AG20443 (cell line): ENCODE measurements at places on chromosomes 1 and 21.

DNA sequence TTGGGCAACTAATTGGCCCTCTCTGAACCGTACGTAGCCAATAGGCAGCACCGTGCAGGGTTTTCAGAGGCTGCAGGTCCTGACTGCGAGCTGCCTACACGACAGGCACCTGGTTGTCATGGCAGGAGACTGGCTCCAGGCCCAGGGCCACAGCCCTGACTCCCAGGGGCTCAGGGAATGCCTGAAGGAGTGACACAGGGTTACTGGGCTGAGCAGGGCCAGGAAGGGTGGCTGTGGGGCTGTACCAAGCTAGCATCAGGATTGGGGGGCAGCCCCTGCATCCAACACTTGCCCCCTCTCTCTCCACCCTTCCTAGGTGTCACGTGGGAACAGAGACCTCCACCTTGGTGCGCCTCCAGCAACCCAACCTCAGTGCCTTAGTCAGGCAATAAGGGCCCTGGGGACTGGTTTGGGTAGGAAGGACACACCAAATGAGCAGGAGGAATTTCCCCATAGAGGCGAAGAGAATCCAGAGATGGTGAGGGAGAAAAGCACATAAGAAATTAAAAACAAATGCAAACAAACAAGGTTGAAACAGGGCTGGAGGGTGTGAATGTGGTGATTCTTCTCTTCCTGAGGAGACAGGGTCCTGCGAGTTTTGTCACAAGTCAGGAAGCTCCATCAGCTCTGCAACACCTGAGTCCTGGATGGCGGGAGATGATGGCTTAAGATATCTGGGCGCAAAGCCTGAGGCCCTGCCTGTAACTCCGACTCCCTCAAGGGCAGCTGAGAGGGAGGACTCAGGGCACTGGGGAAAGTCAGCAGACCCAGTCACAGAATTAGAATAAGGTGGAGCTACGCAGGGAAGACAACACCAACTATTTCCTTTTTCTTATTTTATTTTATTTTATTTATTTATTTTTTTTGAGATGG lies 19.7 kb upstream of the RNU1-4 start:
- no peak for DNase-seq

DNA sequence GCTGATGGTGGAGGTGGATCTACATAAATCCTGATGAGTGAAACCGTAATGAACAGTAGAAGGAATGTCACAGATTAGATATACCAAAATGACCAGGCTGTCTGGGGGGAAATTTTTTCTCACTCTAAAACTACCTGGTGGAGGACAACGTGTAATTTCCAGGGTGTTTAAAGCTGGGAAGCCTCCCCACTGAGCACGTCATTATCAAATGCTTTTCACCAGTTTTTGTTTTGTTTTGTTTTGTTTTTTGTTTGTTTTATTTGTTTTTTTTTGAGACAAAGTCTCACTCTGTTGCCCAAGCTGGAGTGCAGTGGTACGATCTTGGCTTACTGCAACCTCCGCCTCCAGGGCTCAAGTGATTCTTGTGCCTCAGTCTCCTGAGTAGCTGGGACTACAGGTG lies 11.6 kb downstream of the AGPAT3 start:
- no peak for DNase-seq

DNA sequence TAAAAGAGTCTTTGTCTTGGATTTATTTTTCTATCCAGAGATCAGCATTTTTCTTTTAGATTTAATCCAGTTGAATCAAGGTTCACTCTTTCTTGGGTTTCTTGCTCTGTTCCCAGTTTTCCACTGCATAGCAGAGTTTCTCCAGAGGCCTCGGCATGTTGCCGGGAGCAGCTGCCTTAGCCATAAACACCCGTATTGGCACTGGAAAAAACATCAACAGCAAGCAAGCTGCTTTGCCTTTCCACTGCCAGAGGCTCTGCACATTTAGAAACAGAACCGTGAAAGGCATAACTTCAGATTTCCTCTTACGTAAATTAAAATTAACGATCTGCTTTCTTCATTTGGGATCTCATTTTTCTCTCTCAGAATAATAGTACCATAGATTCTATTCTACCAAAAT lies 181.8 kb upstream of the L1TD1 start:
- no peak for DNase-seq

DNA sequence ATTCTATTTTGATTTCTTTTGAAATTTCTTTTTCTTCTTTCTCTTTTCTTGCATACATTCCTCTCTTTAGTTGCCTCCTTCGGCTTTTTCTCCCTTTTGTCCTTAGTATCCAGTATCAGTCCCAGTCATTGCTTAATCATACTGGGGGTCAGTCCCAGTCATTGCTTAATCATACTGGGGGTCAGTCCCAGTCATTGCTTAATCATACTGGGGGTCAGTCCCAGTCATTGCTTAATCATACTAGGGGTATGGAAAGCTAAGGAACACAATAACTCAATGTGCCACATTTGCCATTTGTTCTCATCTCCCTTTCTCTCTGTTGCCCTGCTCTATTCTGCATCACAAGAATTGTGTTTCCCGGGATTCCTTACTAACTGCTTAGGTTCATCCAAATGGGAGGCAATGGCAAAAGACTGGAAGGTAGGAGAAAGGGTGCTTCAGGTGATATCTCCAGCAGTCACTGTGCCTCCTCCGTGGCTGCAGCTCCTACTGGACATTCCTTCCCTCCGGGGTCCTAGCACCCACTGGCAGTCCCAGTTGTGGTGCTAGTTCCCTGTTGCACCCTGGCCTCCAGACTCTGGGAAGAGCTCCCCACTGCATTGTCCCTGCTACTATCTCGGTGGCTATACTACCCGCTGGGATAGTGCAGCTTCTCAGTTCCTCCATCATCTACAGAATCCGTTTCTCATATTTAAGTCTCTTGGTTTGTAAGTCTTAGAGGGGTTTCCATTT lies 32.6 kb upstream of the LAMC1 start:
- DNase-seq: peak; percentile 35

DNA sequence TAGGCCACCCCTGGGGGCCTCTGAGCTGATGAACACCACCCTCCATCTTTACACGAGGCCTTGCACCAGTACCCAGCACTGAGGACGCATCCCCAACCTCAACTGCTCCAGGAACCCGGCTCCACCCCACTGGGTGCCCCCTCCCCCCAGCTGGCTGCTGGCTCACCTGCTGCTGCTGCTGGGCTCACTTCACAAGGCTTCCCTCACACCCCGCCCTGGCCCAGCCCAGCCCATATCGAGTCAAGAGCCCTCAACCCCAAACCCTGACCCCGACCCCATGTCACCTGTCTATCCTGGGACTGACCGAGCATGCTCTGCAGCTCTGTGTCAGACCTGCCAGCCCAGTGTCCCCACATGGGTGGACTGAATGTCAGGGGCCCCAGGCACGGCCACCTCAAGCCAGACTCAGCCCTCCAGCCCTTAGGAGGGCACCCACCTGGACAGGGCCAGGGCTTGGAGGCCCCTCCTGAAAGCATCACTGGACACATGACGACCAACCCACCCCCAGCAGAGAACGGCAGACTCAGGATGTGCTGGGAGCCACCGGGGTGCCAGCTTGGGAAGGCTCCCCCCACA lies 21.4 kb downstream of the WNT9A start:
- DNase-seq: no peak

- DNase-seq: peak; percentile 38
Observed at GRCh38 chr1:197781968-197782721, 6.9 kb upstream of the DENND1B start.

DNA sequence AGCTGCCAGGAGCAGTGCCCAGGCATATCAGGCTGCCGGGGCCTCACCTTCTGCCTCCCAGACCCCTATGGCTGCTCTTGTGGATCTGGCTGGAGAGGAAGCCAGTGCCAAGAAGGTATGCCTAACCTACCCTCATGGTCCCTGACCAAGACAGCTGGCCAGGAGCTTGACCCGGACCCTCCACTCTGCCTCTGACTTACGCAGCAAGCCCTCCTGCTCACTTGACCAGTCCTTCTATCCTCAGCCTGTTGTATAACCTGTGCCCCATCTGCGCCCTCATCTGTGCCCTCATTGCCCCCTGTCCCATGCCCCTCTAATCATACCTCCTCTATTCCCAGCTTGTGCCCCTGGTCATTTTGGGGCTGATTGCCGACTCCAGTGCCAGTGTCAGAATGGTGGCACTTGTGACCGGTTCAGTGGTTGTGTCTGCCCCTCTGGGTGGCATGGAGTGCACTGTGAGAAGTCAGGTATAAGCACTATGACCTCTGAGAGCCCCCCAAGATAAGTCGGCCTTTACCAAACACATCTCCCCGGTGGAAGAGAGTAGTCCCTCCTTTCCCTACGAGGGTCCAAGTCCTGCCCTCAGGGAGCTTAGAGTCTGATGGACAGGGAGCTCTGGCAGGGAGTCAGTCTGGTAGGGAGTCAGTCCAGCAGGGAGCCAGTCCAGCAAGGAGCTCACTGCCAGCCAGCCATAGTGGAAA lies 6.8 kb downstream of the TIE1 start:
- DNase-seq: no peak
